ENCODE measurements at places on chromosomes 1 and 21.

DNA sequence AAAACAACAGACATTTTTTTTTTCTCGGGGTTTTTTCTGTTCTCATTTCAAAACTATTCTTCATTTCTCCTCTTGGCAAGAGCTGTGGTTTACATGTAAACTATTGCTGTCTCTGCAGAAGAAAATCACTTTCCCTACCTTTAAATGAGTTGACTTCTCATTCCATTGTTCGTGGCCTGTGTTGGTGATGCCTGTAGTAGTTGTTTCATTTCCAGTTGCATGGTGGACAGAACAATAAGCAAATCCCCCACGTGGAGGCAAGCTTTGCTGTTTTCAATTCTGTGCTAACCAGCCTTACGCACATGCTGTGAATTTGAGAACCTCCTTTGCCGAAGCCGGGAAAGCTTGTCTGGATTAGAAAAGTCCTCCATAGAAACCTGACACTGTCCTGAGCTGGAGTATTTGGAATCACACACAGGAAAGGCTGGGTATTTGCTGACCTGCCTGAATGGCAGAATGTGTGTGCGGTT, 26.2 kb upstream of the MAP3K7CL start:
- DNase-seq, result no peak

DNA sequence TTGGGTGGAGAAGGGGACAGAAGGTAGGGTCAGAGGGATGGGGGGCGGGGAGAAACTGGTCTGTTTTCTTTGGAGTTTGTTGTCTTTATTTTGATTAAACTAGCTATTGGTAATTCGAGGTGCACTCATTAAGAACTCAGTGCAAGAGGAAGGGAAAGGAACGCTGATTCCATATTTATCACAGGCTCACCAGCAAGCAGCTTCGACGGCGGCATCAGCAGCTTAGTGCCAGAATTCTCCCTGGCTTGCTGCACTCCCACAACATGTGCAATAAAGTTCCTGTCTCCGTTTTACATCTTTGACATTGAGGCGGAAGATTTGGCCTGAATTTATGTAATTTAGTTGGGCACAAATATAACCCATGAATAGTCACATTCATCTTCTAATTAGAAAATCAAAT, 57.6 kb downstream of the PEX14 start:
- DNase-seq, result no peak

- no peak for DNase-seq
These were observed 14.1 kb upstream of the DEGS1 start for GRCh38 chr1:224168859-224169380.

DNA sequence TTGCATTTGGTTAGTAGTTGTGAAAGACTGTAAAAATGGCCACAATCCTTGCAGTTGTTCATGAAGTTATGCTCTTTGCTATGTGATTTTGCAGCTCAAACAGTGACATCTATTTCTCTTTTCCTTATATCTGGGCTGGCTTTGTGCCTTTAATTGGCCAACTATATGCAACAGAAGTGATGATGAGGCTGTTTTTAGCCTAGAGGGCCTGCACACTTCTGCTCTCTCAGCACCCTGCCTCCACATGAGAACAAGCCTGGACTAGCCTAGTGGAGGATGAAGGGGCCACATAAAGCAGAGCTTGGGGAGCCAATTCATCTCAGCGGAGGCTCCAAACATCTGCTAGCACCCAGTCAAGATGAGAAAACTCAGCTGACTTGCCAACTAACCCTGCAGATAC, 339.8 kb downstream of the OMA1 start:
- DNase-seq, result no peak

DNA sequence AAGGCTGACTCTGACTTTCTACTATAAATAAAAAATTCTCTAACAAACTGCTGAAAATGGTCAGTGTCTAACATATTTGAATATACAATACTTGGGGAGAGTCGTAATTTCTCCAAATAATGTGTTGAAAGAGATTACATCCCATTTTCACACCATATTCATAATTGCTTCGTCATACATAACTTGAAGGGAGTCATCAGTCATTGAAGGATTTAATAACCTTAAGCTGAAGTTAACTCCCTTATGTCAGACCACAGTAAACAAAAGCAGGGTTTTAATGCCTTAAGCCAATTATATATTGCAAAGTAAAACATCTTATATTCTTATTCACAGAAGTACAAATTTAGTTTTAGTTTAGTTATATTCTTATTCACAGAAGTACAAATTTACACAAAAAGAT, 129.9 kb downstream of the RERE start:
- no peak for DNase-seq

DNA sequence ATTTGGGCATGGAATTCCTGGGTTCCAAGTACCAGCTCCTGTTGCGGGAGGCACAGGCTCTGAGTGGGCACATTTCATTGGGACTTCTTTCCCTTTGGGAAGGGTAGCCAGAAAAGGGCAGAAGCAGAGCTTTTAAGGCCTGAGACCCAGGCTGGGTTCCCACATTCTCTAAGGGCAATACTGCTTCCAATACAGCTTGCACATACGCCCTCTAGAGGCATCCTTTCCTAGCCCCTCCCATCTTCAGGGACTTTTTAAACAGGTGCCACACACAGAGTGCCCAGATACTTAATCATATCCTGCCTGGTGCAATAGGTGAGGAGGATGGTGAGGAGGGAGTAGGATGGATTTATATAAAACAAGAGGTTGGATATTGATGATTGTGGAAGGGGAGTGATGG, 5.7 kb downstream of the GPR88 start:
- no peak for DNase-seq

DNA sequence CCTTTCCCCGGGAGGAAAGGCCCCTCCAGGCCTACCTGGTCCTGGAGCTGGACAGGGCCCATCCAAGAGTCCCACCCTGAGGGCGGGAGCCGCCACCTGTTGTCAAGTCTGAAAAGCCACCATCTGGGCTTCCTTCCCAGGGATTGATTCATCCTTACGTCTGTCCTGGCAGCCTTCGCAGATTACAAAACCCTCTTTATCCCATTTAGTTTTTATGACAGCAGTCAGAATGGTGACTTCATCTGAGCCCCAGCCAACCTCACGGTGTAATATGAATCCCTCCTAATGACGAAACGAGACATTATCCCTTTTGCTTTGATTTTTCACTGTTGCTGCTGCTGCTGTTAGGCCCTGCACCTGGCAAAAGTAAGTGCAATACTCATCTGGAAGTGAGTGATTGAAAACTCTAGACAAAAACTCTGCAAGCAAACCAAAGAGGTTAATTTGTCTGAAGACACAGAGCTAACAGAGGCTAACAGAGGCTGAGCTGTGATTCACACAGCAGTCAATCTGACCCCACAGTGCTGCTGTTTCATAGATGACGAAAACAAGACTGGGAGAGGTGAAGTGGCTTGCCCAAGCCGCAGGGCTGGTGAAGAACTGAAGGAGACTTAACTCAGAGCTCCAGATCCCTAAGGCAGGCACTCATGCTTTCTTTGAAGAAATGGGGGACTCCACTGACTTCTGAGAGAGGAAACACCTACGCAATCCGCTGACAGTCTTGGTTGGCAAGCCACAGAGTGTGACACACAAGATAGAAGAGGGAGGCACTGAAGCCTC, 30.0 kb upstream of the S100A7 start:
- DNase-seq, result no peak

DNA sequence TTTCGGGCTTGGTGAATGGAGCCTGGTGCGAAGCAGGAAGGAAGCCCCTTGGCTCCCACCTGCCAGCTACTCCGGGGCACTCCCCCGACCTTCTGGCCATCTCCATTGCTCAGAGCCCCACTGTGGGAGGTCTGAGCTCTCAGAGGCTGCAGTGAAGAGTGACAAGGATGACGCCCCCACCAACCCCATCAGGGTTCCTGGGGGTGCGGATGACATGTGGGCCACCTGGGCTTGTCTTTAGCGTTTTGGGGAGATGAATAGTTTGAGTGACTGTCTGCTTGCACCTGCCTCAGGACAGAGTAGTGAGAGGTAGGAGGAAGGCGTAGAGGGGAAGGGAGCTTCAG, 43.2 kb upstream of the LBR start:
- DNase-seq, result no peak

GRCh38 chr21:44701023-44701400, 4.0 kb downstream of the KRTAP10-12 start:
- DNase-seq, result no peak

DNA sequence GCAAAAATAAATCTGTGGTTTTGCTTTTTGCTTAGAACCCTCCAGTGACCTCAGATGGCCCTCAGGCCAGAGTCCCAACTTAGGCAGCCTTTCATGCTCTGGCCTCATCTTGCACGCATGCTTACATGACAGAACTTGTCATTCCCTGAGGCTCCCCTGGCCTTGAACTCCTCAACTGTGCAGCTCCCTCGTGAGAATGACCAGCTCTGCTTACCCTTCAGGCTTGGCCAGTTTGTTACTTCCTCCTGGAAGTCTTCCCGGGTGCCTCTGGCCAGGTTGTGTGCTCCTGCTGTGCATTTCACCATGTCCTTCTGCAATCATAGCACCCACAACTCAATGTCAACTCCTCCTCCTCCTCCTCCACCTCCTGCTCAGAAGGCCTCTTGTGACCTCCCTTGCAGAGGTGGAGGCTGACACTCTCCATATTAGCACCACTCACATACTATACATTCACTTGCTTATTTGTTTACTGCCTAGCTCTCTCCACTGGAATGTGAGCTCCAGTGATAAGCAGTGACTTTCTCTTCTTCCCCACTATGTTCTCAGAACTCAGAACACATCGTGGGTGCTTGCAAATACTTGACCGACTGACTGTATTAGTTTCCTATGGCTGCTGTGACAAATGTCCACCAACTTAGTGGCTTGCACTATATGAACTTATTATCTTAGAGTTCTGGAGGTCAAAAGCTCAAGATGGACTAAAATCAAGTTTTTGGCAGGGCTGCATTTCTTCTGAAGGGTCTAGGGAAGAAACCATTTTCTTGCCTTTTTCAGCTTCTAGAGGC, 41.9 kb downstream of the RCSD1 start:
- no peak for DNase-seq

DNA sequence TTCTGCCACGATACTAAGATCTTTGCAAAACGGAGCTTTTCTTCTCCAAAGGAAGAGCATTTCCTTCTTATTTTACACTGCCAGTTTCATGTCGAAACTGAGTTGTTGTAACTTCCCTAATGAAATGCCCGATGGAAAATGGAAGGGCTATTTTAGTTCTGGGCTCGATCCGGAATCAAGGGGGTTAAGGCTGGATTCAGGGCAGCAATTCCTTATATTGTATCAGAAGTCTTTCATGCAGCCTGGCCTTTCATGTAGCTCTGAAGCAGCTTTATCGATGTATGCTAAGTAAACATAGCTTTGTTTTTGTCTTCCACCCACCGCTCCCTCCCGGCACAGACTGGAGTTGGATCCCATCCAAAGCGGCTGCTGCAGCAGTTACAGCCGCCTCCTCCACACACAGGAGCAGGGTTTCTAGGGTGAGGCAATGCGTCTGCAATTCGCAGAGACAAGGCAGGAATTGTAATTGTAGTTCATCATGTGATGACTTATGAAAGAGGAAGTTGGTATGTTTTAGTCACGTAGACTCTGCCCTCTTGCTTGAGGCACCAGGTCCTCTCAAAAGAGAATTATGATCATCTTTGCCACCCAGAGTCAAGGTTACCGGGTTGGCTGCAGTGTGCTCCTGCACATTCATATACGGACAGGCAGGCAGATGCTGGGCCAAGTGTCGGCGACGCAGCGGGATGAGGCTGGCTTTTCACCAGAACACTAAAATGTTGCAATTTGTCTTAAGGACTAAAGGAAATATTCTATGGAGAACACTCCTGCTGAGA, 2.6 kb upstream of the IRF2BP2 start:
- peak; percentile 54 for DNase-seq

GRCh38 chr21:36698385-36698980, 432 bp upstream of the SIM2 start:
- DNase-seq, result no peak

DNA sequence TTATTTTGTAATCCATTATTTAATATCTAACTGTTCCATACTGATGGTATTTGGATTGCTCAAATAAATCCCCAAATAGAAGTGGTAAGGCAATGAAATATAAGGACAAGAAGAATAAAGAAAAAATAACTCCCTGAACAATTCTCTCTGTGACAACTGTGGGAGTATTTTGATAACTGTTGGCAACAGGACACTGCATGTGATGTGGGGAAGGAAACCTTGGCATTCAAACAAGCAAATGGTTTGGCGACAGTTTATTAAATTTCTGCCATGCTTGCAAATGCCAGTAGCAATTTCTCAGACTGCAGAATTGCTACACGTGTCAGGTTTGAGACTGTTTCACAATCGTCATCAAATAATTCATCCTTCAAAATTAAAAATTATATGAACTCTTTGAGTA, 8.6 kb upstream of the MRPL39 start:
- no peak for DNase-seq

GRCh38 chr21:41222247-41223068, 54.5 kb downstream of the BACE2 start:
- DNase-seq, result no peak

- no peak for DNase-seq
These were observed 46.4 kb upstream of the ERG start for GRCh38 chr21:38544661-38545060.

- DNase-seq, result peak; percentile 25
These were observed 48.5 kb downstream of the WNT9A start for GRCh38 chr1:227899141-227899819.

DNA sequence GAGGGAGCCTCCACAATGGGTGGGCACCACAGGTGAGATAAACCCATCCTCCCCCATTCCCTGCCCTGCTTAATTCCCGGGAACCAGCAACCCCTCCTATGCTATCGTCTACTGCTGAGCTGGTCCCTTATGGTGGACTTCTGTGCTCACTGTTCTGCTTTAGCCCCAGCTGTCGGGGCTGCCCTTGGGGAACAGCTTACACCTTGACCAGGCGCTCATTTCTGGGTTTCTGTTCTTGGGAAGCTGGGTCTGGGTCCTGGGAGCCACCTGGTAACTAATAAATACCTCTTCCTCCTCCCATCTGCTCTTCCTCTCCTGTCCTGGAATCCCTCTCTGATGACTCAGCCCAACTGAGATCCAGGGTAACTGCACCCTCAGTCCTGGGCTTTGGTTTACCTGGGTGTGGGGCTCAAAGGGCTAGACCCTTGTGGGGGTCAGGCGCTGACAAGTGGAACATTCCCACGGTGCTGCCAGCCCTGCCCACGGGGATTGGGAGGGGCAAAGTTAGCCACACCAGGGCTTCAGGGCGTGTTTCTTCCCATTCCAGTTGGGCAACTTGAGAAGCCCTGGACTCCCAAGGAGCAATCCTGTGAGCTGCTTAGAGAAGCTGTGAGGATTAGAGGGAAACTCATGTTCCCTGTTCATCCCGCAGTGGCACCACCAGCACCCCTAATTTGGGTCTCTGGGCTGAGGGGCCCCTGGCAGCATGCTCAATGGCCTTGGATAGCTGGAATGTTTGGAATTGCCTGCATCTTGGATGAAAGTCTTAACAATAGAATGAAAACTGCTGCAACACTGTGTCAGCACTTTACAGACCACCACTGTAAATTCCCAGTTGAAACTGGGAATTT, 1.6 kb downstream of the PCAT6 start:
- no peak for DNase-seq

GRCh38 chr1:153271711-153272110, 12.2 kb downstream of the LORICRIN start:
- DNase-seq, result no peak

GRCh38 chr1:181936768-181937581, 124.5 kb downstream of the ZNF648 start:
- no peak for DNase-seq

GRCh38 chr1:11654137-11654938, at the start of the genes FBXO2 and FBXO44:
FBXO2 (minus strand) TSS chr1:11654429; CDS start chr1:11654340, 89 bp downstream.
FBXO44 (plus strand) TSS chr1:11654877; CDS start chr1:11655836, 959 bp downstream.
- peak; percentile 67 for DNase-seq

- peak; percentile 20 for DNase-seq
These were observed 69.7 kb upstream of the PDE9A start for GRCh38 chr21:42583477-42584295.

All from activated CD4-positive, CD25-positive, alpha-beta regulatory T cell treated with anti-CD3 and anti-CD28 coated beads, Interleukin-2, amount 50 U/mL, for 72 hours (primary cell).